ENCODE measurements at places on chromosomes 3 and 15.

DNA sequence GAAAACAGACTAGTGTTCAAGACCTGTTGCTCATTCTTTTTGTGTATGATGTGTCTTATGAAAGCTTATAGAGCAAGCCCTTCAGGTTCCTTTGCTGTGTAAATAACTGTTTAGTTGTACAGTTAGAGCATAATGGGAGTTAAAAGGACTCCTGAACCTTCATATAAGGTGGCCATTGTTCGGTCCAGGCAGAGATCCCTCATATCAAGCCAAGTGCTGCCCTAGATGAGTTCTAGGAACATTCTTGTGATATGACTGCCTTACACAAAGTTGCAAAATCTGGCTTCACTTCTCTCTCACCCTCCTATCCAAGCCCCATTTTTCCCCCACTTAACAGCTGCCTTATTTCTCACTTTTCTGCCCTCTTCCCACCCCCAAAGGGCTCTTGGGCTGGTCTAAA, 26.9 kb downstream of the GYG1 start:
- no peak for DNase-seq

GRCh38 chr15:70752193-70752635, 11.1 kb downstream of the UACA start:
- peak; percentile 5 for DNase-seq

DNA sequence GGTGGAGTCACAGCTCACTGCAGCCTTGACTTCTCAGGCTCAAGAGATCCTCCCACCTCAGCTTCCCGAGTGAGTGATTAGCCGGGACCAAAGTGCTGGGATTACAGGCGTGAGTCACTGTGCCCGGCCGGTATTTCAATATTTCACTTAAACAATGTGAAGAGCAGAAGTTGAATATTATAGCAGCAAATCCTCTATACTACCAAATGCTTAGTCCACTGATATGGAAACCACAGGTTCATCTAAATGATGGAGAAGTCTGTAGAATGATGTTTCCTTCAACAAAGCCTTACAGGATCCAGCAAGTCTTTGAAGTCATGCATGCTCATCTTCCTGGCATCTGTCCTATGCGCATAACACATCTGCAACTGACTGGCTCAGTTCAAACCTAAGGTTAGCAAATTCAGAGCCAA, 20.3 kb upstream of the UACA start:
- no peak for DNase-seq

- DNase-seq, result no peak
Measured at GRCh38 chr3:116339441-116340028, 105.8 kb downstream of the LSAMP start.
